NCI-H1930 (cell line): ENCODE measurements at places on chromosomes 5 and 9.

DNA sequence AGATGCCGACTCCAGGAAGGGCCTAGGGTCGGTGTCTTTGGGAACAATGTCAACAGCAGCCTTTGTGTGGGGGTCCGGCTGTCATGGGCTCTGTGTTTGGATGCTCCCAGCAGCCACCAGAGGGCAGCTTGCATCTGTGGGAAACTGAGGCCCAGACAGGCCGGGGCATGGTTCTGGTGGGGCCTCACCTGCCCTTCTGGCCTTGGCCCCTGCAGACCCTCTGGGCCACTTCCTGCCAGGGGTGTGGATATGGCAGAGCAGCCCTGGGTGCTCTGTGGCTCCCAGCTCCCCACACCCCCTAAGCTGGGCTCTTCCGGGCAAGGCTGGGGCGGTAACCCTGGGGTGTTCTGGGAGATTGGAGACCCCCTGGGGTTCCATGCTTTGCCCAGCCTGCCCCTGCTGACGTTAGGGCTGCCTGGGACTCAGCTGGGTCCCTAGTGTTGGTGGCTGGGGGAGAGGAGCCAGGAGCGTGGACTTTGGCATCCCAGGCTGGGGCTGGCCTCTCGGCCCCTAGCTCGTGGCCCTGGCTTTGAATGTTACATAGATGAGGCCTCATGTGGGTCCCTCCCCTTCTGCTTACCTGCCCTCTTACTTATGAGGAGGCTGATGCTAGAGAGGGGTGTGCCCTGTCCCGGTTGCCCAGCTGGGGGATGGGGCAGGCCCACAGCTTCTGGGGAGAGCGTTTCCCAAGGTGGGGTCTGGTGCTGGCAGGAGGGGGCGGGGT lies 38.3 kb downstream of the RXRA start:
- no peak for DNase-seq

DNA sequence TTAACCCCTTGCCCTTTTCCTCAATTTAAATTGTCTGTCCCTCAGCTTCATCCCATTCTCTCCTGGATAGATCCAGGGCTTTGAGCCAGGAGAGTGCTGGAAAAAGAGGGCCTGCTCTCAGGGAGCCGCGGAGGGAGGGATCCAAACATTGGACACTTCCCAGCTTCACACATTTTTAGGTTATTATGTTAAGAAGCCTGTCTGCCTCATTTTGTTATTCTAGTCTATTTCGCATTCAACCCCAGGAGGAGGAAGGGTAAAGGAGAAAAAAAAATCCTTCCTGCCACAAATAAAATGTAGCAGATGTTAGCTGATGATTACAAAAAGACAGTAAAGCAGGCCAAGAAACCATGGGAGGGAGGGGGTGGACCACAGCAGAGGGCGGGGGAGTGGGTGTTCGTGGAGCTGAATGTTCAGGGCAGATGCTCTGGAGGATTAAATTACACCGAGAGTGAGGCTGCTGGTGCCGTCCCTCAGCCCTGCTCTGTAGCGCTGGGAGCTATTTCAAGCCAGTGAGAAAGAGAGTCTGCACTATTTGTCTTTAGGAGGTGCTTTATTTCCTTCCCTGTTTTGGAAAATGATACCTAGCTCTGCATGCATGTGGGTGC lies 60.6 kb upstream of the ZFR start:
- DNase-seq, result peak; percentile 65

DNA sequence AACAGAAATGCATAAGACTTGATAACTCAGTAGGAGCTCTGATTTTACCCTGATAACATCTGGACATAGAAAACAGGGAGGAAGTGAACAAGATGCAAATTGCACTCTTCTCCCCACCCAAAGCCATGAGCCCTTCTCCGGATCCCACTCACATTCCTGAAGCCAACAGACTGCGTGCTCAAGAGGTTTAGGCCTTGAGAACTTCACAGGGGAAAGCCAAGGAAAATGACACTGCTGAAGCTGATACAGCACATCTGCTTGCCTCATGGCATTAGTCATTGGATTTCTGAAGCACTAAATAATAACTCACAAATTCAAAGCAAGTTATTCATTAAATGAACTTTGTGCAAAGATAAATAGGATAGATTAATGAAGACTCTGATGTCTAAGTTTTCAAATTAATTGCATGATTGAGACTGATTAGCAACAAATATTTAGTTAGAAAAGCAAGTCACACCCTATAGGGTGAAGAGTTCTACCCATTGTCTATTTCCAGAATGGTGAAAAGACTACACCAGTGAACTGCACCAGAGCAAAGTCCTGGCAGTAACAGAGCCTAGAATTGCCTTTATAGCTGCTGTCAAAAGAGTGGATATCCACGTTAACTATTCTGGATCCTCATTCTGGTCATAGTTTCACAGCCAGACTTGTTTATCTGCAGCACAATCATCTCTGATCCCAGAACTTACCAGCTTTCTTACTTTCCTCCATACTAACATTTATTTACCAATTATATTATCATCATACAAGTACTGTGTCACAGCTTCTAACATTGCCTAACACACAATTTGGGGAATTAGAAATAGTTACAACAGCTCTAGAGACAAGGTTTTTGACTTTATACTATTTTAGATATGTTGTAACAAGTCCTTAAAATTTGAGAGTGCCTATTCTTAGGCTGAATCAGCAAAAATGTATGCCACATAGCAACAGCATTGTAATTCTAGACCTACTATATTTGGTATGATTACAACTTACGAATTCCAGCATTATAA lies 432.1 kb upstream of the RGMB start:
- no peak for DNase-seq

DNA sequence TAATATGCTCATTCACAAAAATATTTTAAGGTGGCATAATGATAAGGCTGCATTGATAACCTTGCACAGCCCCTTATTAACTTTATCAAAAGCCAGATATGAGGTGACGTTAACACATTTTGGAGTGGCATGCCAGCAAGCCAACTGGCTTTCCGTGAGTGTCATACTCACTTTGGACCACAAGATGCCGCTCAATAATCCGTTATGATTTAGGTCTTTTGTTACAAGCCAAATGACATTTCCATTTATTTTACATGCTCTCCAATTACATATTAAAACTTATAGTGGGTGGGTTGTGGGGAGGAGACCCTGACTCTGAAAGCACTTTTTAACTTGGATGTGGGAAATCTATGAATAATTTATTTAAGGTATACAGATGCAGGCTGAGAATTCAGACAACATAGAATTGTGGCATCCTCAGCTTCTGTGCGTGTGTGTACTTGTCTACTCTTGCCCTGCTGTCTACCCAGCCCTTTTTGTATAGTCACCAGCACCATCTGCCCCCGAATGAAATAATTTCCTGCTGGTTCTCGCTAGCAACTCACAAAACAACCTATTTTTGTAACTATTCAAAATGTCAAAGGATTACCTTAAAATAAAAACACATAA lies 305.1 kb downstream of the PSAT1 start:
- peak; percentile 47 for DNase-seq

DNA sequence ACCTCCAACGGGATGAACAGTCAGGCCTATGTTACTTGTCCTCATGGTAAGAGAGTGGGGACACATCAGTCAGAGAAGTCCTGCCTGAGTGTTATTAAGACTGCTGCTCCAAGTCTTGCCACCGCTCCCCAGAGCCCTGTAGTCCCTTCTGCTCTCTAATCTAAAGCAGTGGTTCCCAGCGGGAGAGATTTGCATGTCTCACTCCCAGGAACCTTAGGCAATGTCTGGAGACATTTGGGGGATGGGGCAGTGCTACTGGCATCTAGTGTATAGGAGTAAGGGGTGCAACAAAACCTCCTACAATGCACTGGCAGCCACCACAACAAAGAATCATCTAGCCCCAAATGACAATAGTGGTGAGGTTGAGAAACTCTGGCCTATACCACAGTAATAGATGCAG lies 2.6 kb upstream of the SVEP1 start:
- DNase-seq, result no peak

- no peak for DNase-seq
Measured at GRCh38 chr5:143985832-143986515, 174.0 kb downstream of the HMHB1 start.

DNA sequence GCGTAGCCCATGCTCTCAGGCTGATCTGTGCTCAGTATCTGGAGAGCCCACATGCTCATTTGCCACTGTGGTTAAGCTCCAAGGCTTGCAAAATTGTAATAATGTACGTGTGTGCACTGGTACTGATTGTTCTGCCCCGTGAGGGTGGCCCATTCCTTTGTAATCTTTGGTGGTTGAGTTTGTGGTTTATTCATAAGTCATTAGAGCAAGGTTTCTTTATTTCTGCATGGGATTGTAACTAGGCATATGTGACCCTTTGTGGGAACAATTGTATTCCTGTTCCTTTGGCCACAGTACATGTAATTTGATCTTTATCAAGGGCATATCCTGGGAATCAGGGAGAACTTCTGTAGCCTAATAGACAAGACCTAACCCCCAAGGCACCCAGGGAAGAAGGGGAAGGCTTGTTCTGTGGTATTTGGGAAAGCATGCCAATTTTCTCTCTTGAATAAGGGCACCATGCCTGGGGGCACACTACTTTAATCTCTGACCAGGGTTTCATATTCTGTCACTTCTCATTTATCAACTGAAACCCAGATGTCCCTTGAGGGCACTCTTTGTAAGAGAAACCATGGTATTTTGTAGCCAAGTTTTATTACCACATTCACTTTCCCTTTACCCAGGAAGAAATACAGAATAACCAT lies 74.6 kb downstream of the NPR3 start:
- no peak for DNase-seq

DNA sequence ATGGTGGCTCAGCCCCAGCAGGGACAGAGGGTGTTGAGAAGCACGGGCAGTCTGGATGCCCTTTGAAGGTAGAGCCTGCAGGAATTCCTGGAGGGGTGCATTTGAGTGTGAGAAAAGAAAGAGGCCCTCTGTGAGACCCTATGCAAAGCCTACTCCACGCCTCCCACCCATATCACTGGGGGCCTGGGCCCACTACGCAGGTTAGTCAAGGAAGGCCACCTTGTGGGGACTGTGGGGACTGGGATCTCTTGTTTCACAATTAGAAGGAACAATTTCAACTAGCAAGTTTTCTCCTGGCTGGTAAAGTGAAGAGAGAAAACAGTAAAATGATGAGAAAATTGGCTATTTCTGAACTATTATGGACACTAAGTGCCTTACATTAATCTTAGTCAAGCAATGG lies 486.2 kb upstream of the DAP start:
- DNase-seq, result peak; percentile 18

- DNase-seq, result no peak
Measured at GRCh38 chr5:27403243-27403882, 365.0 kb upstream of the CDH9 start.

DNA sequence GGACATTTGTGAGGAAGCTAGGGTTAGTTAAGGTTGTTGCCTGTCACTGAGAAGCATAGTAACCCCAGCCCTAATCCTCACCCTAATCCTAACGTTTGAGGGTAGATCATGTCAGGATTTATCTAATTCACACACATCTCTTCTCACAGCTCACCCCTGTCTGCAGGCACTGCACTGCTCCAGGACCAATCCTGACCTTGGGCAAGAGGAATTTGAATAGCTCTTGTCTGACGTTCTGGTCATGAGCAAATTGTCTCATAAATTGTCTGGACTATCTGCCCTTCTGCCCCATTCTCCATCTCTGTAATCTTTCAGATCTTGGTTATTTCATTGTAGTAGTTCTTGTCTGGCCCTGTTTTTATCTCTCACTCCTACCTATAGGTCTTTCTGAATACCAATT lies 18.7 kb downstream of the CRHBP start:
- DNase-seq, result no peak

DNA sequence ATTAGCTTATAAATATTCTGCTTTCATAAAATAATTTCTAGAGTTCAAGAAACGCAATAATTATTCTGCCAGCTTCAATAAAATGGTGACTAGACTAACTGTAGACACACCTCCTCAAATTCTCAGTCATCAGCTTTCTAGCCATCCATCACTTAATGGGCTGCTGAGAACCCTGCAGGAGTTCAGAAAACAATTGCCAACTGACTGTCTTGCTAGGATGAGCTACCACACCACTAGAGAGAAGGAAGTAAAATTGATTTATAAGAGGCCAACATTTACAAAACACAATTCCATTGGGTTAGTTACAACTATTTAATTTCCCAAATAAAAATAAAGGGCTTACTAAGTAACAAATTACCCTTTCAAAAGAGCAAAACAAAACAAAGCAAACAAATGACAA lies 126.5 kb upstream of the PAPPA start:
- no peak for DNase-seq

DNA sequence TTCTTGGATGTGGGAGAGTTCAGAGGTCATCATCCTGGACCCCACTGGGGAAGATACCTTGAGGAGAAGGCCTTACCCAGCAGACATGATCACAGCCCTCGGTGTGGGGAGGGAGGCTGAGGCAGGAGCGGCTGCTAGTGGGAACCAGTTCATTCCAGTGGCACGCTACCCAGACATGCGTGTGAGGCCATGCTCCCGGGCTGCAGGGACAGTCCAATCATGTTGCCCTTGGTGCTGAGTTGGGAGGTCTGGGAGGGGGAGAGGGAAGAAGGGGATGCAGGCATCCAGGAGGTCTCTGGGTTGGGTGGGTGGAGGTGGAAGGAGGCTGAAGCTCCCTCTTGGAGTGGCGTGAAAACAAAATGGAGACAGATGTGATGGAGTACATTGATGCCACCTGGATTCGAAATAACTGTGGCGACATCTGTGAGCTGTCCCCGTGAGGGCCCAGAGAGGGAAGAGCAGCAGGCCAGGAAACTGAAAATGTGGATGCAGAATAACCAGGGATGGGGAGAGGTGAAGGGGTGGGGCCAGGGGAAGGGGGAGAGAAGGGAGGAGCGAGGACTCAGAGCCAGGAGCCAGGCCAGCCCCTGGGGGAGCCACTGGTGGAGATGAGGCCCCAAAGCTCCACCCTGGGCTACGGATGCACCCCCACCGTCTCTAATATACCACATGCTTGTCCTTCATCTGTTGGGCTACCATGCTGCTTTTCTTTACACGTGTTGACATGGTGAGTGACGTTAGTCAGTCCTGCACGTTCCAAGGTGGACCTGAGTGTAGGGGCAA lies 16.2 kb downstream of the NDUFS6 start:
- no peak for DNase-seq

DNA sequence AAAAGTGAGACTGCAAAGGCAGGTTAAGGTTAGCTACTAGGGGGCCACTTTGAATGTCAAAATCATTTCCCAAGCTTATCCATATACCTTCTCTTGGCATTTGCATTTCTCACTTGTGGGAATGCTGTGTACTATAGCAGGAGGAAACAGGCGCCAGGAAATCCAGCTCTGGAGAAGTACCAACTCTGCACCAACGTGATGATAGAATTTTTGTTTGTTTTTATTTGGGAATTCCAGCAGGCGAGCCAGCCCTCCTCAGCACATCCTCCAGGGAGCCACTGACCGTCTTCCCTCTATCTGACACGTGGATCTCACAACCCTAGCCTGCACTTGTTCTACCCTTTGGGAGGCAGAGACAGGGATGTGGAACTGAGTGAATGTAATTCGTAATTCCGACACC lies 318.0 kb downstream of the ACTL7B start:
- no peak for DNase-seq

- DNase-seq, result no peak
Measured at GRCh38 chr5:8676695-8677094, 807.7 kb downstream of the MTRR start.

- DNase-seq, result no peak
Measured at GRCh38 chr5:103259705-103260355, 1.3 kb downstream of the MACIR start.

- DNase-seq, result no peak
Measured at GRCh38 chr5:159210210-159210661, 883 bp upstream of the RNF145 start.
